CD4-positive, alpha-beta T cell treated with Interleukin-17A for 1 hour (primary cell): ENCODE measurements at places on chromosomes 3 and 15.

- no peak for DNase-seq
These were observed 143.4 kb upstream of the BCL6 start for GRCh38 chr3:187888701-187889100.

DNA sequence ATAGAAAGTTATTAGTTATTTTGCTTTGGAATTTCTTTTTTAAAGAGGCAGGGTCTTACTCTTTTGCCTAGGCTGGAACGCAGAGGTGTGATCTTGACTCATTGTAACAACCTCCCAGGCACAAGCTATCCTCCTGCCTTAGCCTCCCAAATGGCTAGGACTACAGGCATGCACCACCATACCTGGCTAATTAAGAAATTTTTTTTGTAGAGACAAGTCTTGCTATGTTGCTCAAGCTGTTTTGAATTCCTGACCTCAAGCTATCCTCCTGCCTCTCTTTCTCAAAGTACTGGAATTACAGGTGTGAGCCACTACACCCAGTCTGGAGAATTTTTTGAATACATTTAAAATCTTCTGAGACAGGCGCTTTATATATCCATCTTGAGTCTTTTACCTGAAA, 49.5 kb downstream of the IQGAP1 start:
- DNase-seq, result no peak

GRCh38 chr15:47513471-47513870, 203.8 kb upstream of the SEMA6D start:
- DNase-seq, result no peak

- DNase-seq, result no peak
These were observed 954.3 kb downstream of the SQOR start for GRCh38 chr15:46589088-46589487.

- DNase-seq, result no peak
These were observed 7.4 kb downstream of the C3orf62 start for GRCh38 chr3:49269443-49270155.

- no peak for DNase-seq
These were observed 339.7 kb downstream of the NLGN1 start for GRCh38 chr3:173737167-173737808.

DNA sequence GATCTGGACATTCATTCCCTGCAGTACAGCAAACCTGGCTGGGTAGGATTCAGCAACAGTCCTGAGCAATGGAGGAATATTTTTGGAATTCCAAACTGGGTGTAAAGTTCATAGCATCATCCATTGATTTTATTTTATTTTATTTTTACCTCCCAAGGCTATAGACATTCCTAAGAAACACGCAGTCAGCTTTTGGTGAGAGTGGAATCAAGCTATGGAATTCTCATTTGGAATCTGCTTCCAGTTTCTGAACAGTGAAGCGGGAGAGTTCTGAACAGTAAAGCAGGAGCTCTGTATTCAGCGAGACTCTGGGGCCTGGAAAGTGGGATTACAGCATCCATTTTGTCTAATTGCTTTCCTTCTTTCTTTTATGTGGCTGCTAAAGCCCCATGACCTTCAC, 1.4 kb upstream of the PDZRN3 start:
- DNase-seq, result no peak

DNA sequence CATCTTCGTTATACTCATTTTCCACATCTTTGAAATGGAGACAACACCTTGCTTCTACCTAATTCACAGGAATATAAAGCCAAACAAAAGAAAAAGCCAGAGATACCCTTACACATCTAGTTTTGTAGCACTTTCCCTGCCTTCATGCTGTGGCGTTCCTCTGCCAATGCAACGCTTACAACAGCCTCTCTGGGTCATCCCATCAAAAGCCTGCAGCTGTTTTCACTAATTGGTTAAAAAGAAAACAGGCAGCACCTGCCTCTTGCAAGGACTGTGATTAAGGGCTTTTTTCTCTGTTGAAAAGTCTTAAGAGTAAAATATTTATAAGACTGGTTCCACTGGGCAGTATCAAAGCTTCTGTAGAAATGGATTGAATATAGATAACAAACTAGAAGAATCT, 120.3 kb downstream of the FMN1 start:
- no peak for DNase-seq

DNA sequence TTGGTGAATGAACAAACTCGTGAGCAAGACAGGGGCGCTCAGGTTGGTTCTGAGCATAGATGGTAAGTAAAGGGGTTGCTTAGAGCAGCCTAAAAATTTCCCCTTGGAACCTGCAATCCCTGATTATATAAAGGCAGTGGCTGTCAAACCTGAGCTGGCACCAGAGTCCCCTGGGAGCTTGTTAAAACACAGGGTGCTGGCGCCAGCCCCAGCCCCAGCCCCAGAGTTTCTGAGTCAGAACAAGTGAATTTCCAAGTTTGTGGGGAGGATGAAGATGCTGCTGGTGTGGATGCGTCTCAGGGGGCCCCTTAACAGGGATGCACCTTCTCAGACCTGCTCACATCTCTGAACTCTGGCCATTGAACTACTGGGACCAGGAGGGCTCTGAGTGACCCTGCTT, 48.2 kb downstream of the FEM1B start:
- no peak for DNase-seq

DNA sequence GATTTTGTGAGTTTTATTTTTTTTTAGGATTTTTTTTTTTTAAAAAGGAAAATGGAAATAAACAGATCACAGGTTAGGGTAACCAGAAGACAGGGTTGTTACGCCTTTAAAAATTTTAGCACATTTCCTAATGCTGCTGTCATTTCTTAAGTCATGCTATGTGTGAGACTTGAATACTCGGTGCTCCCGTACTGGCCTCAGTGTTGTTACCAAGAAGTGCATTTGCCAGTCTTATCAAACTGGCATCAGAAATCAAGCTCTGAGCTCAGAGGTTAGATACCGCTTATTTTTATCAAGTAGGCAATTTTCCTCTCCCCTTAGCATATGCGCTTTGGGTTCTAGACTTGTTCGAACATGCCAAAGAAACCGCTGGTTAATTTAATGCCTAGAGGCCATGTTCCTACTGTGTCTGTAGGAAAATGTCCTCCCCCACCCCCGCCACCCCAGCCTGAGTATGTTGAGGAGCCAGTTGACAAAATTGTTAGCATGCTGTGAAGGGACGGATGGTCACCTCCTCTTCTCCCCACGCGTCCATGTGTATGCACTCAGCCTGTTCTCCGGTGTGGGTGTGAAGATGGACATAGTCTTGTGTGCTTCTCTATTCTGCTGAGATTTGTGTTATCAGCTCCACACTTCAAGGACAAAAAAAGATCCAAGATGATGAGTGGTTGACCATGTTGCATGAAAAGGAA, 88.9 kb downstream of the ITPR1 start:
- DNase-seq, result no peak

GRCh38 chr3:72494130-72494529, 354.1 kb downstream of the SHQ1 start:
- no peak for DNase-seq

GRCh38 chr15:72562386-72562785, 88.3 kb downstream of the ARIH1 start:
- no peak for DNase-seq
